ENCODE measurements at places on chromosomes 2 and 18. TPM values are rescaled to one million over a fixed set of nuclear protein-coding genes. Genes with fewer than 3 reads are reported as not detected.

GRCh38 chr2:86649119-86649947 lies 25.7 kb upstream of the RNF103 start:
- no peak for DNase-seq

DNA sequence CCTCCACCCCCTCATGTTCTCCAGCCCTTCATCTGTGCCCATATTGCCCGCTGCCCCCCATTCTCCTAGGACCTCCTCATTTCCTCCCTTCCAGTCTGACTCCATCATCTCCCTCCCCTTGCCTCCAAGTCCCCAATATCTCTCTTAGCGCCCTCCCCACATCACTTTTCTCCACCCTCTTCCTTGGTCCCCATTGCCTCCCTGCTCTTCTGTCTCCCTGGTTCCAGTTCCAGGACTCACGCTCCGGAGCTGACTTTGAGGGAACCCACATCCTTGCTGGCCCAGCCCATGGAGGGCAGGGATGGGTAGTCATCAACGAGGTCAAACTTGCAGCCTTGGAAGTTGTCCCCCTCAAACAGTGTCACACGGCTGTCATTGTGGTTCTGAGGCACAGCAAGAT lies 2.6 kb downstream of the CRYBA2 start:
- no peak for DNase-seq

DNA sequence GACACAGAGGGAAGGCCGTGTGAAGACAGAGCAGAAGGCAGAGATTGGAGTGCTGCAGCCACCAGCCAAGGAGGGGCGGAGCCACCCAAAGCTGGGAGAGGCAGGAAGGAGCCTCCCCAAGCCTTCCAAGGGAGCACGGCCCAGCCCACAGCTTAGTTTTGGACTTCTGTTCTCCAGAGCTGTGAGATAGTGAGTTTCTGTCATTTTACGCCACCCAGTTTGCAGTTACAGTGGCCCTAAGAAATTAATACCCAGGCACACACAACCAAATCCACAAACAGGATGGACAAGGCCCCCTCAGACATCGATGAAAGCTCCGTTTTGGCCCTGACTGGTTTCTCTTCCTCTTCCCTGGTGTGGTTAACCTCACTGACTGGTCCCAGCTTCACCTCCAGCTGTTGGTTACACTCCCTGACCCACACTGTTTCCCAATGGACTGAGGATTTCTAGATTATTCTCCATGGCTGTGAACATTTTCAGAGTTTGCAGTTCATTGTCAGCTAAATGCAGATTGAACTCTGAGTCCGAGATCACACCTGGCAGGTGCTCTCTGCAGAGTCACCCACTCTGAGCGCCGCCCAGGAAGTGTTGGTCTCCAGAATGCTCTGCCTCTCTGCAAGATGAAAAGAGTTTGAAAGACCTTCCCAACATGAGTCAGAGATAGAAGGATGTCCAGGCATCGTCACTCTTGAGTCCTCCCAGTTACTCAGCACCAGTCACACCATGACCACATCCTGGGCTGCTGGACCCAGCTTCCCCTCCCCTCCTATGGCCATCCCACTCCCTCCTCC lies 100.2 kb downstream of the TWIST2 start:
- no peak for DNase-seq

GRCh38 chr2:100274566-100275199 lies 47.6 kb downstream of the LONRF2 start:
- no peak for DNase-seq

The CHRNA1 gene
- polyA plus RNA-seq, result 3.7 TPM

The RAB6C gene
- 0.75 TPM for polyA plus RNA-seq

All from left kidney (tissue), 8 donors.